Brain (organoid and tissue), 16 donors: ENCODE measurements at places on chromosomes 13 and 19.

- no peak for DNase-seq
Observed at GRCh38 chr19:16088351-16089009, 12.2 kb downstream of the TPM4 start.

DNA sequence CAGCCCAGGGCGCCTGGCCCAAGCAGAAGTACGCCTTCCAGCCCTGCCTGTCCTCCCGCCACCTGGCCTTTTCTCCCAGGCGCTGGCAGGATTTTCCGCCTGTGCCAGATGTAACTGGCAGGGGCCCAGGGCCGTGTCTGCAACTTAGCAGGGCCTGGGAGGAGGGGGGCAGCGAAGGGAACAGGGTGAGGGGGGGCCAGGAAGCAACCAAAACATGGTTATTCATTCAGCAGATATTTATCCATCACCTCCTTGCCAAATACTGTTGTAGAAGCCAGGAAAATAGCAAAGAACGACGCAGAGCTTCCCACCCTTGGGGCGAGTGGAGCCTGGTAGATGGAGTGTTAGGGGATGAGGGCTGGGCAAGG lies 5.6 kb downstream of the TLE6 start:
- peak; percentile 90 for DNase-seq

- DNase-seq, result no peak
Observed at GRCh38 chr19:55473225-55474012, 3.0 kb upstream of the ZNF628 start.

GRCh38 chr13:20231839-20232555 lies at the start of gene GJB6:
GJB6 (minus strand) TSS chr13:20232319; CDS start chr13:20223480, 8,839 bp downstream.
- DNase-seq, result peak; percentile 29

DNA sequence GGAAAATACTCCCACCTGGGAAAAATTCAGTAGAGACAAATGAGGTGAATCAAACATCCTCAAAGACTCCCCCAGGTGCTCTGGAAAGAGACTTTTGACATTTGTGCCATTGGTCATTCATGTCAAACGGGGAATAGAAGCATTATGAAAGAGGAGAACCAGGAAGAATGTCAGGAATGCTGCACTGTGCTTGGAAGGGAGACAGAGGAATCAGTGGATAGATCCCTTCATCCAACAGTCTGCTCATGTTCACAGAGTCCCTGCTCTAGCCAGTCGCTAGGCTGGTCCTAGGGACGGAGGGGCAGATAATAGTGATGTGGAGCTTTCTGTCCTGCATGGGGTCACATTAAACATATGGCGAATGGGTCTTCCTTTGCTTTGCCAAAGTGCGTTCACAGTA lies 384.4 kb downstream of the FGF9 start:
- DNase-seq, result no peak

GRCh38 chr13:51913421-51914136 lies 51.8 kb downstream of the CCDC70 start:
- peak; percentile 62 for DNase-seq

DNA sequence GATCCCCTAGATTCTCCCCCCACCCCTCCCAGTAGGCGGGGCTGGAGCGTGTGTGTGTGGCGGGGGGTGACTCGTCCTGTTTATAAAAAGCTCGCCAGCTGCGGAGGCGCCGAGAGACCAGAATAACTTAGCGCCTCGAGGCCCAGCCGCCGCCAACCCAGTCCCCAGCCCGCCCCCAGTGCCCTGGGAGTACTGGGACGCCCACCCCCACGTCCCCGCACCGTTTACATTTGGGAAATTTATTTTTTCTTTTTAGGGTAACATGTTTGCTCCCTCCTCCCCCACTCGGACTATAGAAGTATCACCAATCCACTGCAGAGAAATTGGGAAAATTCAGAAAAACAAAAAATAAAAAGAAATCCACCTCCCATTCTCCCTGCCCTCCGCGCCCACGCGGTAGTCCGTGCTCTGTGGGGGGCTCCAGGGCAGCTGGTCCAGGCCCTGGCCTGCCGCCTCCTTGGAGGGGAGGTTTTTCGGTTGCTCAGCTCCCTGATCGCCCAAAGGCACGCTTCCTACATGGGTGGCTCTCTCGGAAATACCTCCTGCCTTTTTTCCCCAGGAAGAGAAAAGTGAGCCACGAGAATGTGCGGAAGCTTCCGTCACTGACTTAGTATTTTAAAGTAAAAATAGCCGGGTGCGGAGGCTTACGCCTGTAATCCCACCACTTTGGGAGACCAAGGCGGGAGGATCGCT lies 1.5 kb upstream of the RAB3A start:
- DNase-seq, result peak; percentile 77

DNA sequence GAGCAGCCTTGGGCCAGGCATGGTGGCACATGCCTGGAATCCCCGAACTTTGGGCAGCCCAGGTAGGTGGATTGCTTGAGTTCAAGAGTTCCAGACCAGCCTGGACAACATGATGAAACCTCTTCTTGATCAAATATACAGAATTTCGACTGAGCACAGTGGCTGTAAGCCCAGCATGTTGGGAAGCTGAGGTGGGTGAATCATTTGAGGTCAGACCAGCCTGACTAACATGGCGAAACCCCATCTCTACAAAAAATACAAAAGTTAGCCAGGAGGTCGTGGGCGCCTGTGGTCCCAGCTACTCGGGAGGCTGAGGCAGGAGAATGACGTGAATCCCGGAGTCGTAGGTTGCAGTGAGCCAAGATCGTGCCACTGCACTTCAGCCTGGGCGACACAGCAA lies 8.0 kb upstream of the NLRP7 start:
- DNase-seq, result no peak

GRCh38 chr13:98199480-98199879 lies 22.4 kb upstream of the RNF113B start:
- no peak for DNase-seq

GRCh38 chr13:89212186-89212585 lies 1541.0 kb downstream of the SLITRK5 start:
- DNase-seq, result no peak

- DNase-seq, result no peak
Observed at GRCh38 chr13:78586706-78587105, 16.6 kb downstream of the POU4F1 start.

- DNase-seq, result no peak
Observed at GRCh38 chr19:49017041-49017665, at the start of gene LHB. LHB (minus strand) TSS chr19:49017091; CDS start chr19:49017081, 10 bp downstream.

- DNase-seq, result peak; percentile 88
Observed at GRCh38 chr19:38095411-38096308, 128.4 kb downstream of the DPF1 start.
